Pons (tissue), 1 donor: ENCODE measurements at places on chromosomes 7 and 10.

GRCh38 chr7:103710247-103710646 is 264.2 kb upstream of the SLC26A5 start:
- no peak for DNase-seq

GRCh38 chr7:41053820-41054219 is 649.1 kb downstream of the INHBA start:
- DNase-seq, result no peak

DNA sequence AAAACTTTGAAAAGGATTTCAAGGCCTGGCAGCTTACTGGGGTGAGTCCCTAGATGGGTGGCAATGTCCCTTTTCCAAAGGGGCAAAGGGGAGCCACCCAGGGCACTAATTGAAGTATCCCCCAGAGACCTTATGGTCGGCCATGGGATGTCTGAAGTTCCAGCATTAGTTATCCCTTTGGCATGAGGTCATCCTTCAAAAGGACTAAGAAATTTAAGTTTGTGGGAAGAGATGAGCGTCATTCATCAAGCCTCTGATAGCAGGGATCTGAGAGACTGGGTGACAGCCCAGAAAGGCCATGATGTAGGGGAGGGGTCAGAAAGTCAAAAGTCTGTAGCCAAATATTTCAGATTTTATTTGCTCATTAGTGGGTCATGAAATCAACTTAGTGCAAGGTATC is 195.3 kb downstream of the ZNF438 start:
- DNase-seq, result no peak

DNA sequence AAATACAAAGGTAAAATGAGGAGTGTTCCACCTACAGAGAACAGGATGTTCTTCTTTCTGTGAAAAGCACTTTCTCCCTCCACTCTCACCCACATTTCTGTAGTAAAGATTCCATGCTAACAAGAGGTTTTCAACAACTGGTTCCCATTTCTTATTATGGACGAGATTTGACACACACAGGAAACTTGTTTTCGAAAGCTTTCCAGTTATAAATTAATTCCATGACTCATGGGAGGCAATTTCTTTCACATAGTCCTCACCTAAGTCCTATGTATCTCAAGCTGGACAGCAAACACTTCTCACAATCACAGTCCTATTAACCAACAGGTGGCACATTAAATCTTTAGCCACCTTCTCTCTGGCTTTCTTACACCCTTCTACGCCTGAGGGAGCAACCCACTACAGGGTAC is 24.5 kb downstream of the RAPGEF5 start:
- DNase-seq, result no peak
